ENCODE measurements at places on chromosomes 3 and 15.

- no peak for DNase-seq
These were observed 181.4 kb upstream of the GRM7 start for GRCh38 chr3:6679510-6679909.

- DNase-seq, result no peak
These were observed 83.2 kb upstream of the ATP10A start for GRCh38 chr15:25946241-25946805.

GRCh38 chr3:13818919-13819318 is 61.0 kb downstream of the WNT7A start:
- DNase-seq, result no peak

- DNase-seq, result no peak
These were observed 54.8 kb upstream of the CHRNB4 start for GRCh38 chr15:78695854-78696253.

DNA sequence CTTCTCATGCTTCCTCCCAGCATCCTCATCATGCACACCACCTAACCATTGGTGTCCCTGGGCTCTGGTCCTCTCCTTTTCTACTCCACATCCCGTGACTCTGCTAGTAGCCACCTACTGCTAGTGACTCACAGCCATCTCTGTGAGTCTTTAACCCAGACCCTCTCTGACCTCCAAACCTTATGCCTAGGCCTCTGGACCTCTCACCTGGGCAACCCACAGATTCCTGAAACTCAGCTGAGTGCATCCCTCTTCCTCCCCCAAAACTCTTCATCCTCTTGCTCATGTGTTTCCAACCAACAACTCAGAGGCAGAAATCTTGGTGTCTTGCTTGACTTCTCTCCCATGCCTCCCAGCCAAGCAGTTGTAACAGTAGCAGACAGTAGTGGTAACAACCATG is 20.0 kb upstream of the SLCO2A1 start:
- DNase-seq, result no peak

GRCh38 chr3:183486472-183486871 is 58.1 kb upstream of the MCF2L2 start:
- no peak for DNase-seq

- peak; percentile 10 for DNase-seq
These were observed 2.1 kb downstream of the MAGEL2 start for GRCh38 chr15:23645371-23646164.

DNA sequence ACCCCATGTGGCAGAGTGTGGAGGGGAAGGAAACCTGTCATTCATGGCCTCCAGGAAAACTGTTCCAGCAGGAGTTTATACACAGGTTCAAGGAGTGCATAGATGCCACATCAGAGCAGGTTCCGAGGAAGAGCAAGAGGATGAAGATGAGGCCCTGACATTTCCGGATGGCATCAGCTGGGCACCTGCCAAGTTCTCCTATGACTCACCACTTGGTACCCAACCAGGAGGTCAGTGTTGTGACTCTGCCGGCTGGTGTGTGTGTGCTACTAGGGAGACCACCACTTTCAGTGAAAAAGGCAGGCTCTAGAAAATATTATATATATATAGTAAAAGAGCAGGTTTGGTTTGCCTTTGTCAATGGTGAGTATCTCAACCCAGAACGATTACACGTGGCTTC is 69.3 kb downstream of the NTRK3 start:
- DNase-seq, result no peak

DNA sequence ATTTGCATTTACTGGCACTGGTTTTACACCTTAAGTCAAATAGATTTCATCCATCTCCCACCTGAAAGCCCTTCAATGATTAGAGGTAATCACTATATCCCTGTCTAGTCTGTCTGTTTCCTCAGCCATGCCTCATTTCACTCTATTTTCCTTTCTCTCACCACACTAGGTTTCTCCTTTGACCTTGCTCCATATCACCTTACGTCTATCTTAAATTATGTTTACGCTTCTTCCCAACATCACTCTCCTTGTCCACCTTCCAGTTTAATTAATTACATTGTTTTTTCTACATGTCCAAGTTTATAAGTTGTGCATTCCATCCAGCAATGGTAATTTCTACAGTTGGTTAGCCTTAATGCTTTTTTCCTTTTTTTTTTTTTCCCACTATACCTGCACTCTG is 396.7 kb upstream of the PDZRN3 start:
- DNase-seq, result no peak

- DNase-seq, result no peak
These were observed 760.3 kb upstream of the ARRDC4 start for GRCh38 chr15:97200161-97200560.

DNA sequence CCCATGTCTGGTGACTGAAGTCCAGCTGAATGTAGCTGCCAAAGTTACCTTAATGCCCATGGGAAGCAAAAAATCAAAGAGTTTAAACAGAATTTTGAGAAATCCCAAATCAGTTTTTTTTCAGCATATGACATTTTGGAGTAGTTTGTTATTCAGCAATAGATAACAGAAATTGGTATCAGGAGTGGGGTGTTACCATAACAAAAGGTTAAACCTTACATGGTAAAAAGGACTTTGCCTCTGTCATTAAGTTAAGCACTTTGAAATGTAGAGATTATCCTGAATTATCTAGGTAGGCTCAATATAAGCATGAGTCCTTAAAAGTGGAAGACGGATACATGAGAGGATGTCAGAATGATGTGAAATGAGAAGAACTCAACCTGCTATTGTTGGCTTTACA is 32.1 kb downstream of the DTWD1 start:
- no peak for DNase-seq

DNA sequence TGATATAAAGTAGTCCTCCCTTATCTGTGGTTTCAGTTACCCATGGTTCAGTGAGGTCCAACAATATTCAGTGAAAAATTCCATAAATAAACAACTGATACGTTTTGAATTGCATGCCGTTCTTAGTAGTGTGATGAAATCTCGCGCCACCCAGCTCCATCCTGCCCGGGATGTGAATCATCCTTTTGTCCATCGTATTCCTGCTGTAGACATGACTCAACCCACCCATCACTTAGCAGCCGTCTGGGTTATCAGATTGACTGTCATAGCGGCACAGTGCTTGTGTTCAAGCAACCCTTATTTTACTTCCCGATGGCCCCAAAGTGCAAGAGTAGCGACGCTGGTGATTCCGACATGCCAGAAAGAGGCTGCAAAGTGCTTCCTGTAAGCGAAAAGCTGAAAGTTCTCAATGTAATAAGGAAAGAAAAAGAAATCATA is 48.0 kb upstream of the MEX3B start:
- DNase-seq, result no peak

DNA sequence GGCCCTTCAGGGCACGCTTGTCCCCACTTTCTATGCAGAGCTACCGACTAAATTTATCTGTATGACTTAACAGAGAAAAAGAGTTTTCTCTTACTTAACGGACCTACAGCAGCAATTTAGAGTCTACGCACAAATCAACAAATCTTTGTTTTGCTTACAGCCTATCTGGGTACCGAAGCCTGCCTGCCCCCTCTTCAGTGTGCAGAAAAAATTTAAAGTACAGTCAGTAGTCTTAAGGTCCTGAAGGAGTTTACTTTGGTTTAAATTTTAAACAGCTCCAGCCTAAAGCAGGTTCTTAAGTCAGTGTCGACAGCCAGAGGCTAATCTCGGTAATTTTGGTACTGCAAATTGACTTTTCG is 570 bp downstream of the SACM1L start:
- no peak for DNase-seq

GRCh38 chr15:62413153-62413552 is 248.1 kb upstream of the C2CD4B start:
- DNase-seq, result peak; percentile 37

DNA sequence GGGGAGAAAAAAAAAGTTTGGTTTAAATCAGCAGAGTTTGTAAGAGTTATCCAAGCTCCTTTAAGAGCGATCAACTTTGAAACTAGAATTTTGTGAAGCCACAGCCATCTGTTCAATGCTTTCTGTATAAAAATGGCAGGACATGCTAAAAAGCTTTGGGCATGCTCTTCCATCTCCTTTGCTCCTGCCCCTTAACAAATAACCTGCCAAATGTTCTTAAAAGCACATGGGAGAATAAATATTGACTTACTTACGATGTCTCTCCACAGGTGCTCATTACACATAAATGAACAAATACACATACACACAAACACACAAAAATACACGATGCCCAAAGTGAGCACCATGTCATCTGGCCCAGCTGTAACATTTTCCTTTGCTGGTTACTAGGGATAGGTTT is 211.8 kb upstream of the DPH6 start:
- no peak for DNase-seq

DNA sequence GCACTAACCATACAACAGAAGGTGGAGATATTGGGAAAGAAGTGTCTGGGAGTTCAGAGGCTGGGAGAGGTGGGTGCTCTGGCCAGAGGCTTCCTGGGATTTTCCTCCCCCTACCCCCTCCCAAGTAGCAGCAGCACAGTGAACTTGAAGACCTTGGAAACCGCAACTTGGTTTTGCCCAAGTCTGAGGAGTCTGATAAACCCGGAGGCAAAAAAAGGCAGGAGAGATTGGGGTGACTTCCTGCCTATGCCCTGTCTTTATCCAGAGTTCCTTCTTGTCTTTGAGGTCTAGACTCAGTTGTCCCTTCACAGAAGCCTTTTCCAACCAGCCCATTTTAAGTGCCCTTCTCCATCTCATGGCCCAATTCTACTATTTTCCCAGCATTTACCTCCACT is 25.4 kb upstream of the THRB start:
- no peak for DNase-seq

DNA sequence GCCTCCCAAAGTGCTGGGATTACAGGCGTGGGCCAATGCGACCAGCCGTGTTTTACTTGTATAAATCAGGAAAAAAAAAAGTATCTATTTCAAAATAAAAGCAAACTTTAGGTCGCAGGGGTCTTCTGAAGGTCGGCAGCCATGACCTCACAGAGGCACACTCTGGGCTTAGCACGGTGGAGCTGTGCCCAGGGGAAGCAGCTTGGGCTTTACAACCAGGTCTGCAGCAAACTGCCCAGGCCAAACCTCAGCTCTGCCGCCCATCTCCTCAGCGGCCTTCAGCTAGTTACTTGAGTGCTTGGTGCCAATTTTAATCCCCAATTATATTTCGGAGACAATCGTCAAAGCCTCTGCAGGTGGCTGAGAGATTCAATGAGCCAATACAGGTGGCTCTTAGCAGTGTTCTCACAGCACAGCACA is 30.1 kb downstream of the ZDHHC19 start:
- DNase-seq, result peak; percentile 8

DNA sequence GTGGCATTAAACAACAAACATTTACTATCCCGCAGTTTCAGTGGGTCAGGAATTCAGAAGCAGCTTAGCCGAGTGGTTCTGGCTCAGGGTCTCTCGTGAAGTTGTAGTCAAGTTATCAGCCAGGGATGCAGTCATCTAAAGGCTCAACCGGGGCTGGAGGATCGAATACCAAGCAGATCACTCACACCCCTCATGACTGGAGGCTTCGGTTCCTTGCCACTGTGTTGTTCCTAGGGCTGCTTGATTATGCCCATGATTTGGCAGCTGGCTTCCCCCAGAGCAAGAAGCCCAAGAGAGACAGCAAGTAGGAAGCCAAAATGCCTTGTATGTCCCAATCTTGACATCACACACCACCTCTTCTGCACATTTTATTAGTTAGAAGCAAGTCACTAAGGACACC is 33.9 kb upstream of the CDCP1 start:
- DNase-seq, result no peak

- no peak for DNase-seq
These were observed 24.4 kb upstream of the THBS1 start for GRCh38 chr15:39556461-39556860.

DNA sequence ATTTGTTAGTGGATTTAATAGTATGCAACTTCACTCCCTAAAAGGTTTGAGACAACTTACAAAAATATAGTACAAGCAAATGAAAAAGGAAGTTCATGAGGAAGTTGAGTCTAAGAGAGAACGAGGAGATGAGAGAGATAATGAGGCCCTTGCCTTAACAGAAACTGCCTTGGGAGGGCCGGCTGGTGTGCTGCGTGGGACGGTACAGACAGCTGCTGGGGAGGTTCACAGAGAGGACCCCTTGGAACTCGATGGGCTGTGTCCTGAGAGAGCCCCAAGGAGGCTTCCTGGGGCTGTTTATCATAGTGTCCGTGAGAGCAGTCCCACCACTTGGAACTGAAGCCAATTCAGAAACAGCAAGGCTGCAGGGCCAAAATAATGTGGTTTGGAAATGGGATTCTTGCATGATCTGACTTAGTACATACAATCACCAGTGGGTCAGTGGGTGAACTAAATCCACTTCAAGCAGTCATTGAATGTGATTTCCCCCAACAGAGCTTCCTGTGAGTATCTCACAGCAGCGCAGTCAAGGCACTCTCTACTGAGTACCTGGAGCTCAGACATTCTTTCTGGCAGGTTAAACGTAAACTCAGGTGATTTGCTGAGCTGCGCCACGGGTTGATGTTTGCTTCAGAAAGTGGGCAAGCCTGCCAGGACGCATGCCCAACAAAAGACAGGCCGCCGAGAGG is 90.8 kb downstream of the CRTC3 start:
- DNase-seq, result no peak

GRCh38 chr15:80679804-80680175 is 15.3 kb upstream of the ABHD17C start:
- DNase-seq, result no peak

GRCh38 chr3:88231207-88231606 is 81.4 kb downstream of the C3orf38 start:
- no peak for DNase-seq

DNA sequence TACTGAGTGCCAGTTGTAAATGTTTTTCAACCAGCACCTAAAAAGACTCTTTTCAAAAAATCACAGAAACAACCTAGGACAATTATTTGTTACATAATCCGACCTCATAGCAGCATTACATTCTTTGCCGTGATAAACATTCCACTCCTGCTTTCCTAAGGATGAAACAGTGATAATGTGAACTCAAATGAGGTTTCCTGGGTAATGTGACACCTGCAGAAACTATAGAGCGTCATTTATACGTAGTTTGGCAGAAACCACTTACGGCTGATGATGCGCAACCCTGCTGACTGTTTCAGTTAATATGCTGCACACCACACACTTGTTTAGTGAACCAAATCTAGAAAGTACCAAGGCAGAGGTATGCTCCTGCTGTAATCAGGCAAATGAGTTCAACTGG is 55.8 kb downstream of the SEMA6D start:
- no peak for DNase-seq

GRCh38 chr3:18724456-18724855 is 299.3 kb upstream of the SATB1 start:
- DNase-seq, result no peak

DNA sequence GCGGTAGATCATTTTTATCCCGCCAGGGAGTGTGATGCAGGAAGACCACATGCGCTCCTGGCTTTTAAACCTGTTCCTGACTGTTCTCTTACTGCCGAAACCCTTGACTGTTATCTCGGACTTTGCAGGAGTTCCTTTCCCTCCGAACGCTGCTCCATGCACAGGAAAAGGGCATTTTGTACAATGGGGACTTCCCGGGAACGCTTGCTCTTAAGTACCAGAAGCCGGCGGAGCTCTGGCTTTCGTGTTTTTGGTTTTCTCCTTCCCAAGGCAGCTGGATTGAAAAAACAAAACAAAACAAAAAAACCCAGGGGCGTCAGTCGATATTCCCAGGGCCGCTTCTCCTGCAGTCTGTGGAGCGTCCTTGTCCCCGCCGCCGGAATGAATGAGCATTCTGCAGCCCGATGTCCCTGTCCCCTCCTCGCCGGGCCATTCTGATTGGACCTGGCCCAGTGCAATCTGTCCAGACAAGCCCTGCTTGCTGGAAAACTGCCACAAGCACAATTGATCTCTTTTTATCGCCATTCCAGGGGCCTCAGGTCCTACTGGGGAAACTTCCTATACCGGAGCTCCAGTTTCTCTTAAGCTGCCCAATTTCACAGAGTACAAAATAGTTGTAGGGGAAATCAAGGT is 44.8 kb downstream of the SLC6A1 start:
- DNase-seq, result no peak

- no peak for DNase-seq
These were observed 17.3 kb downstream of the CD200 start for GRCh38 chr3:112350018-112350810.
